ENCODE measurements at places on chromosomes 16 and 17.
A peak's percentile ranks its signal among the peaks of the same experiment; 100 is the strongest.

- no peak for DNase-seq
Measured at GRCh38 chr17:82938486-82938872, 98.7 kb upstream of the ZNF750 start.

- DNase-seq: no peak
Measured at GRCh38 chr16:58440131-58440530, 47.9 kb downstream of the GINS3 start.

GRCh38 chr16:67892899-67893742, at the start of gene PSKH1:
TSS of gene PSKH1 (plus strand) at chr16:67893254. CDS start at chr16:67908750, 15,496 bp downstream.
- DNase-seq: peak; percentile 94

DNA sequence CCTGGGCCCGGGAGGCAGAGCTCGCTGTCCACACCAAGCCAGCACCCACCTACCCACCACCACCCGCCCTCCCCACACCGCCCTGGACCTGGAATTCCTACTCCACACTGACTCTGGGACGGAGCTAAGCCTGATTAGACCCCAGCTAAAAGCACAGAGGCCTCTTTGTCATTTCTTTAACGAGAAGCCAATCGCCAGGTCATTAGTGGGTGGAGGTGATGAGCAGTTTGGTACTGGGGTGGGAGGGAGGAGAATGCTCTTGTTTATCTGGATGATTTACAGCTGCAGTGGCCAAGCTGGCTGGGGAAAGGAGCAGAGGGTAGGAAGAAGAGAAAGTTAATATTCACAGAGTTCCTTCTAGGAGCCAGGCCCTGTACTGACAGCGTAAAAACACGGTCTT, 6.0 kb upstream of the BHLHA9 start:
- no peak for DNase-seq

GRCh38 chr16:87062569-87063442, 254.4 kb downstream of the C16orf95 start:
- DNase-seq: no peak

- peak; percentile 55 for DNase-seq
Measured at GRCh38 chr16:31427441-31428278, 500 bp downstream of the COX6A2 start.

DNA sequence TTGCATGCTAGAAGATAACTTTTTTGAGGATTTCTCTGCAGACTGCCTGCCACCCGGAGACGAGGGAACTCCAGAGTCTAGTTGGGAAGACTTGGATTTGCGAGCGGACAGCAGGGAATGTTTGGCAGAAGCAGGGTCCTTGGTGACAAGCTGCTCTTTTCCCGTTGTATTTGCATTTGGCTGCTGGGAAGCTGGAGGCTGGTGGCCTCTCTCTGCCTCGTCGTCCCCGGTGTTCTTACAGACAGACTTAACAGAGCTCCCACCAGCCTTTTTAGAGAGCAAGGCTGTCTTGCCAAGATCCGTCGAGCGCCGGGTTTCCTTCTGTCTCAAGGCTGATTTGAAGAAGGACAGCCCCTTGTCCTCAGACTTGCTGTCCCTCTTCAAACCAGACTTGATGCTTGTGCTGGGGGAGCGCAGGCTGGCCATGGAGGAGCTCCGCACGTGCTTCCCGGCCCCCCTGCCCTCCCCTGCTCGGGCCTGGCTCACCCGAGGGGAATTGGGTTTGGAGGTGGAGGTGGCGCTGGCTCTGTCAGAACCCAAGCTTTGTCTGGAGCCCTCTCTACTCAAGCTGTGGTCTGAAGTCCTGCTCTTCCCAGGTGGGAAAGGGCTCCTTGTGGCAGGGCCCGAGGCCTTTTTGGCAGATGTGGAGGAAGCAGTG, 81.0 kb downstream of the USP31 start:
- DNase-seq: no peak

GRCh38 chr16:64627781-64628180, 494.1 kb downstream of the CDH11 start:
- DNase-seq: no peak

DNA sequence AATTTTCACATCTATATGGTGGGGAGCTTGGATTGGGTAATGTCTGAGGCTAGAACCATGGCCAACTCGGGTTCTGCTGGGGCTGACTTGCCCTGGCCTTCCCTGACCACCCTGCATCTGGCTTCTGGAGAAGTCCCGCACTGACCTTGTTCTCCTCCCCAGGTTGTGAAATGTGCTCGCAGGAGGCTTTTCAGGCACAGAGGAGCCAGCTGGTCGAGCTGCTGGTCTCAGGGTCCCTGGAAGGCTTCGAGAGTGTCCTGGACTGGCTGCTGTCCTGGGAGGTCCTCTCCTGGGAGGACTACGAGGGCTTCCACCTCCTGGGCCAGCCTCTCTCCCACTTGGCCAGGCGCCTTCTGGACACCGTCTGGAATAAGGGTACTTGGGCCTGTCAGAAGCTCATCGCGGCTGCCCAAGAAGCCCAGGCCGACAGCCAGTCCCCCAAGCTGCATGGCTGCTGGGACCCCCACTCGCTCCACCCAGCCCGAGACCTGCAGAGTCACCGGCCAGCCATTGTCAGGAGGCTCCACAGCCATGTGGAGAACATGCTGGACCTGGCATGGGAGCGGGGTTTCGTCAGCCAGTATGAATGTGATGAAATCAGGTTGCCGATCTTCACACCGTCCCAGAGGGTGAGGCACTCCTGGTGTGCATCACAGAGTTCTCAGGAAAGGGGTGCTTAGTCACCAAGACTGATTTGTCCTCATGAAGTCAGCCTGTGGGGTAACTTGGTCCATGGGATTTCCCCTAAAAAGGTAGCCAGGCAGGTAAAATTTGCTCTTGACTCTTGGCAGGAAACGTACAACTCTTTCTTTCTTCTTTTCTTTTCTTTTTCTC, 6.1 kb downstream of the NOD2 start:
- DNase-seq: no peak

- DNase-seq: no peak
Measured at GRCh38 chr16:4085405-4085970, 30.8 kb downstream of the ADCY9 start.

DNA sequence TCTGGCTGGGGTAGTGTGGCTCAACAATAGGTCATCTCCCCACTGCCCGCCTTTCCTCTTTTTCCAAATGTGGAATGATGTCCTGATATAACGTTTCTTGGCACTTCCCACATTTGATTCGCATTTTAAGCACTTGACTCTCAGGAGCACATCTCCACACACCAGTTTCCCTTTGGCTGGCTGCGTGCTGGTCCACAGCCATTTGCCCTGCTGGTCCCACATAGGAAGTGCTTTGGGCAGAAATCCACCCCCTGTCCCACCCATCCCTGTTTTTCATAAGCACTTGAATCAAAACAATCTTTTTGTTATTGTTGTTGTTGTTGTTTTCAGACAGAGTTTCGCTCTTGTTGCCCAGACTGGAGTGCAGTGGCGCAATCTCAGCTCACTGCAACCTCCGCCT, 24.0 kb upstream of the TNFRSF13B start:
- DNase-seq: no peak

GRCh38 chr16:18945233-18945632, 19.0 kb upstream of the SMG1 start:
- no peak for DNase-seq

DNA sequence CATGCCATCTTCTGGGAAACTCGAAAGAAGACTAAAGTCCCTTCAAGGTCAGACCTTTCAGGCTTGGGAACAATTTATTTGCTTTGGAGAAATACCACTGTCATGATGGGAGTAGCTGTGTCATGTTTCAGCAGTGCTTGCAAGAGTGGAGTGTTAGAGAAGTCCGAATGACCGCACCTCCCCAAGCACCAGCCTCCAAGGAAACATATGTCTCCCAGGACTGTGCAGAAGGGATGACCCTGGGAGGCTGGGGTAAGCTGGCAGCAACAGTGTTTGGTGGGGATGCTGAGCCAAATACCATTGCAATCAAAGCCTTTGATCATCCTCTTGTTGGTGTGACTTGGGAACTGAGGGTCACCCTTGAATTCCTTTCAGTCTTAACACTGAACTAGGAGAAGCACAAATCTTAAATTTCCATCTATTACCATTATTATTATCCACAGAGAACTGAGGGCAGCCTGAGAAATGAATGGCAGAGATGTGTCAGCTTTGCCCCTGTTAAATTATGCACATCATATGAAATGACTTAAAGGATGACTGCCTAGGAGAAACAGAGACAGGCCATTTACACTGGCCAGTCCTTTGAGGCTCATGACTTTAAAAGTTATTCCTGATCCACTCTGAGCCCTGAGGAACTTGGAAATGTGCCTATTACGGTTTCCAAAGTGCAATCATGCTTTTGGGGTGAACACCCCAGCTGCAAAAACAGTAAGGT, 244.9 kb downstream of the CA10 start:
- no peak for DNase-seq

GRCh38 chr17:10620823-10621222, 36.3 kb downstream of the MYH3 start:
- DNase-seq: no peak

GRCh38 chr17:44905006-44906000, 6.1 kb upstream of the EFTUD2 start:
- no peak for DNase-seq

DNA sequence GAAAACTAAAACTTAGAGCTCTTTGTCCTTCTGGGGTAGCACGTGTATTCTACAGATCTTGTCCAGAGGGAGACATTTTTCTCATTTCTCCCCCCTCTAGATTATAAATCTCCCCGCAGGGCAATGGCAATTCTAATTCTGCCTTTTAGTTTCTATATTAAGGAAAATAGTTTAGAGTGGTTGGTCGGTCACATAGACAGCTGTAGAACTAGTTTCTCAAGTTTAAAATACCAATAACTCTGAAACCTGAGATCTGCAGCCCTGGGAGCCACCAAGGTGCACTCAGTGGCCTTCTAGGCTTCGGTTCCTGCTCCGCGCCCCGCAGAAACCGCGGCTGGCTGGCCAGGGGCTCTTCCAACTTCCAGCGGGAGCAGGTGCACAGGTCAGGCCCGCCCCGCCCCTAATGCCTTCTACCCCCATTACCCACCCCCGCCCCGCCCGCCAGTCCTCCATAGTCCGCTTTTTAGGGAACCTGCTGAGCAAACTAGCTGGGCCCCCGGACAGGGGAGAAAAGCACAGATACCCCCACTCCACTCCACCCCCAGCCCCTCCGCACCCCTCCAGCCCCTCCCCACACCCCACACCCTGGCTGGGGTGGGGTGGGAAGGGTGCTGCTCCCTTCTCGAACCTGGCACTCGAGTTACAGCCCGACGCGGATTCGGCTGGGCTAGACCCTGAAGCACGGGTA, 431 bp downstream of the SLFN11 start:
- no peak for DNase-seq

DNA sequence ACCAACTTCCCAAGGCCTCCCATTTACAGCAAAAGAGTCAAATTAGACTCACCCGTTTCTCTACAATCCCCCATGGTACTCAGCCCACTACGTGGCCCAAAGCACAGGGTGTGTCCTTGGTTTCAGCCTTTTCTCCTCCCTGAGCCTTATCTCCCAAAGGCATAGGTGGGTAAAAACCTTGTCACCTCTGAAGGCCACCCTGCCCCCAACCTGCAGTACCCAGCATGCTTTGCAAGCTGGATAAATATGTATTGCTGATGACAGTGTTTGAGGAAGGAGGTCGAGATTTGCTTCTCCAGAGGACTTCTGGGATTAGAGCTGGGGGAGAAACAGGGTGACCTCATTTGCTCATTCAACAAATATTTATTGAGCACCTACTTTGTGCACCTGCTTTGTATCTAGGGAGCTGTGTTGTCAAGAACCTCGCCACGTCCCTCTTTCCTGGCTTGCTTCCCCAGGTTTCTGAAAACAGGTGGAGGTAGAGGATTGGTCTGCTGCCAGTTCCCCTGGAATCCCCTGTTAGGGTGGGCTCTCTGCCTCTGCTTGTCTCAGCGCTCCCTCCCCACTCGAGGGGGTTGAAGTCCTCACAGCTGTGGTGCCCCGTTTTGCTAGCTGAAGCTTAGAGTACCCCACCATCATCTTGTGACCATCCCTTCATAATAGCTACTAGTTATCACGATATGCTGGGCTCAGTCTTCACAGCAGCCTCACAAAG, 3.0 kb downstream of the LASP1 start:
- no peak for DNase-seq

GRCh38 chr17:8152112-8152775, at the start of gene PER1:
TSS of gene PER1 (minus strand) at chr17:8152404. CDS start at chr17:8150706, 1,698 bp downstream.
- peak; percentile 98 for DNase-seq

GRCh38 chr16:50310308-50311133, 44.2 kb downstream of the ADCY7 start:
- DNase-seq: no peak

DNA sequence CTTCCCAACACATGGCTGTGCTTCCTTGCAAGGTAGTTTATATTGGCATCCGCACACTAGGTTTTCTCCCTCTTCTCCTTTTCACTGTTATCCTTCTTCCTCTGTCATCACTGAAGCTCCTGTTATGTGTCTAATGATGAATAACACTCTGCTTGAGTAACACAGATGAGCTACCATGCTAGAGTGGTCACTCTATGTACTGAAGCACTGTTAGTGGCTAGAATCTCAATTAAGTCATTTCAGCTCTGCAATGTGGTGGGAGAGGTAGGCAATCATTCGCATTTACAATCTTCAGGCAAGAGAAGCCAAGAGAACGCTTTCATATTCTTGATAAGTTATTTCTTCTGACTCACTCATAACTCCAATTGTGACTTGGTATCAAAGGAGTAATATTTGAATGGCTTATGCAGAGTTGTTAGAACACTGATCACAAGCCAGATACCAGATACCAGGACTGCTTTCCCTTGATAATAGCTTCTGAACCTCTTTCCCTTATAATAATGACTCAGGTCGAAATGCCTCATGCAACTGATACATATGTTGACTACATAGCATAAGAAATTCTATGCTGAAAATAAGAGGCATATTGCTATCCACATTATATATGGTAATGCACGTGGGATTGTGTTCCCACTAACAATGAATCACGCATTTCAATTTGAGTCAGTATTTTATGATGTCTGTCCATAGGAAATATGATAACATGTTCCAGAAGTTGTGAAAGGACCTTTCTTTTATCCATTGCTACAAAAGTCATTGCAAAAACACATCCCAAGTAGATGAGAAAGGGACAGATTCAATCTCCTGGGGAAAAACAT, 158.0 kb upstream of the HS3ST3A1 start:
- no peak for DNase-seq

GRCh38 chr16:89822188-89823086, 5.8 kb upstream of the SPIRE2 start:
- DNase-seq: no peak

DNA sequence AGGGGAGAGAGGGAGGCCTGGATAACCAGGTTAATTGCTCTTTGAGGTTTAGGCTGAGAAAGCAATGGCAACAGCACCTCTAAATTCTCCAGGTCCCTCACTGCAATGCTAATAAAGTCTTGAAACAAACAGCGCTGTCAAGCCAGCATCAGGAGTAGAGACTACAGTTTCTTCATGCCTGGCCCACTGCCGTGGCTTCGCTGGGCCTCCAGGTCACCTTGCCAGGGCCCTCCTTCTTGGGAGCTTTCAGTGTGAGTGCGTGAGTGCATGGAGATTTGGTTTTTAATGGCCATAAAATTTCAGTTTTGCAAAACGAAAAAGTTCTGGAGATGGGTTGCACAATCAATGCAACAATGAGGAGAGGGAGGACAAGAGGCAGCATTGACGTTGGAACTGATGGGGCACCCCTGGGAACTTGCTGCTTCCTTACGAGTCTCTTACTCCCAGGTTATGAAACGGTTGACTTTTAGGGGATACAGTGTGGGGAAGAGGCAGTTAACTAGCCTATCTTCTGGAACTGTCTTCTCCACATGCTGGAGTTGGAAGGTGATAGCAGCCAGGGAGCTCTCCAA, 229.4 kb downstream of the XYLT1 start:
- no peak for DNase-seq

Data from anterior cingulate cortex (tissue), 58 donors.